Kidney epithelial cell (primary cell): ENCODE measurements at places on chromosomes 2 and 18.

GRCh38 chr2:24577481-24577880 lies 86.4 kb downstream of the NCOA1 start:
- DNase-seq, result no peak

- no peak for DNase-seq
Observed at GRCh38 chr2:158777077-158777476, 18.0 kb upstream of the DAPL1 start.

- DNase-seq, result no peak
Observed at GRCh38 chr2:8590938-8591337, 90.9 kb upstream of the ID2 start.

DNA sequence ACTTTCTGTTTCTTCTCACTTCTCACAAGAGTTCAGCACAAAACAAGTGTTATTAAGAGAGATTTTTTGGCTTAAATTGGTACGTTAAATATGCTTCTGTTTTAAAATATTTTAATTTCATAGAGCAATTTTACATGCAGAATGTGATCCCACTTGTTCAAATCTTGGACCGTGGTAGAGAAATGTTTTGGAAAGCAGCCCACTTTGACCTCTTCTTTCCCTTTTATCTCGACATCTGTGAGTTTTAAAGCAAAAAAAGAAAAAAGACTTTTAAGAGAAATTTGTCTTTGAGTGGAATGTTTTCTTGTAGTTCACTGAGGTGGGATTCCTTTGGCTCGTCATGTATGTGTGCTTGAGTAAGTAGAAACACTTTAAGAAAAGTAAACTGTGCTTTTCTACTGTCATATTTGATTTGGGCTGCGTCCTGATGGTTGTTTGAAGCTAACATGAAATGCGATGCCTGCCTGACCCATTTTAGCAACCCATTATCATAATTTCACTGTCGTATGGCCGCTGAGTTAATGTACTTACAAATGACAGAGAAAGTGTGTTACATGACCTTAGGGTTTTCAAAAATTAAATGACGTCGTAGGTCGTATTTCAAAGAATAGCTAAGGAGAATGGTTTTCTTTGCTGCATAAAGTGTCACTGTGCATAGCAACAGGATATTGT lies 54.5 kb downstream of the TSHZ1 start:
- DNase-seq, result no peak

- no peak for DNase-seq
Observed at GRCh38 chr2:195782156-195782555, 125.1 kb downstream of the SLC39A10 start.

DNA sequence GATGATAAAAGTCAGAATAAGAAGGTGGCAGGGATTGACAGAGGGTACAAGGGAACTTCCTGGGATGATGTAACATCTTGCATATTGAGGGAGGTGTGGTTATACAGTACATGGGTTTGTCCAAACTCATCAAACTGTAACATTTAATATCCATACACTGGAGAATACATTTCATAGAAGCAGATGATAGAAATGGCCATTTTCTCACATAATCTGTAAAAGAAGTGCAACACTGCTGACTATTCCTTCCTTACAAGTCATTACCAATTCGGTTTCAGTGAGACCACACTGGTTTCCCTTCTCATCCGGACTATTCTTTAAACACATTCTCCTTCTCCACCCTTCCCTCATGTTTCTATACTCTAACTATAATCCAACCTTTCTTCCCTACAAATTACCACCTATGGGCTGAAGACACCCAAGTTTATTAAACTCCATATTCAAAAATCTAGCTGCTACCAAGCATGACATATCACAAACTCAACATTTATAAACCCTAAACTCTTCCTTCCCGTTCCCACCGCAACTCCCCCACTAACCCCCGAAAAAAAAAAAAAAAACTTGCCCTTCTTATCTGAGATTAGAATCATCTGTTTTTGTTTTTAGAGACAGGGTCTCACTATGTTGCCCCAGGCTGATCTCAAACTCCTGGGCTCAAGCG lies 1.6 kb downstream of the COX7A2L start:
- DNase-seq, result no peak

DNA sequence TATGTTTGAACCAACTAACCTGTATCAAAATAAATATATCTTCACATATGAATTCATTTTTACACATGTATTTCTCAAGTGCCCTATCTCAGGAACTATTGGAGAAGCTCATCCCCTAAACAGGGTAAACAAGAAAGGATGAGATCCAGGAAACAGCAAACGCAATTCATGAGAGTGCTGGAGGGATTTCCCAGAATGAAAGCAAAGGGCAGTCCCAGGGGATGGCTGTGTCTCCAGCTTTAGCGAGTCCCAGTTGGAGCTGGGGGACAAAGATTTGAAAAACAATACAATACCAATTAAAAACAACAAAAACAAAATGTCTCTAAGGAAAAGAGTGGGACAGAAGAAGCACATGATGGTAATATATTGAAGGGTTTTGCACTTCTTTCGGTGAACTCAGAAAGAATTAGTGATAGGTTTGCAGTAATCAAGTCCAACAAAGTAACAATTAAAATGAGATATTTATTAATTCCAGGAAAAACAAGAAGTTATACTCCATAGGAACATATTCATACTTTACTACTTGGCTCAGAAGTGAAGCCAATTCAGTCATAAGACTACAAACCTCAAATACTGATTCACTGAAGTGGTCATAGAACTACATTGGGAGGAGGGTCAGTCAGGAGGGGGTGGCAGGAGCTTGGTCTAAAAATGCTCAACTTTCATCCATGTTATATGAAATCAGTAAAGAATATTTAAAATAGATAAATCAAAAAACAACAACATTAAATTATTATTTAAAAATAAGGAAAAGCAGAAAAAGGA lies 73.1 kb upstream of the PDE1A start:
- DNase-seq, result no peak

DNA sequence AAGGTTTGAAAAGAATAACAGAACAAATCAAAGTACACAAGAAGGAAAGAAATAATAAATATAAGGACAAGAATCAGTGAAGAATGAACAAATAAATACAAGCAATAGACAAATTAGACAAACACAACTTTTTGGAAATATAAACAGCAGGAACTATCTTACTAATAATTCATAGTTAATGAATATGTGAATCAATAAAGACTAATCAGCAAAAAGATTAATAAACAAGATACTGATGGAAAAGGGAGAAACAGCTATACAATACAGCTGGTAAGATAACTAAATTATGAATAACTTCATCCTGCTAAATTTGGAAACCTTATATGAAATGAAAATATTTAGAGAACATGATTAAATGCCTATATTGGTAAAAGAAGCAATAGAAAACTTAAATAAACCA lies 193.6 kb upstream of the SPRED2 start:
- no peak for DNase-seq

- DNase-seq, result no peak
Observed at GRCh38 chr18:22286585-22286984, 117.2 kb downstream of the GATA6 start.

DNA sequence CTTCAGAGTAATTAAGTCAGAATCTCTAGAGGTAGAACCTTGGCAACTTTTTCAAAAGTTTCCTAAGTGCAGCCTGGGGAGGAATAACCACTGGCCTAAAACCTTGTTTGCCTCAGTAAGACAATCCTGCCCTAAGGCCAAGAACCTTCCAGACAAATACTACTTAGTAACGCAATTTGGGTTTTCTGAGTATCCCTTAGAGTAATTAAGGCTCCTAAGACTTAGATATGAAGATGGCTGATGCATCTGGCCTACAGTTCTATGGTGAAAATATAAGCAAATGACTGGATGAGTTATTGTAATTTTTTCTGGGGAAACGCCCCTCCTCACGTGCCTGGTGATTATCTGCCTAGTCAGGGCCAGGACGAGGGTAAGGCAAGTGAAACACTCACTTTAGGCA lies 95.7 kb upstream of the DLX2 start:
- DNase-seq, result no peak

DNA sequence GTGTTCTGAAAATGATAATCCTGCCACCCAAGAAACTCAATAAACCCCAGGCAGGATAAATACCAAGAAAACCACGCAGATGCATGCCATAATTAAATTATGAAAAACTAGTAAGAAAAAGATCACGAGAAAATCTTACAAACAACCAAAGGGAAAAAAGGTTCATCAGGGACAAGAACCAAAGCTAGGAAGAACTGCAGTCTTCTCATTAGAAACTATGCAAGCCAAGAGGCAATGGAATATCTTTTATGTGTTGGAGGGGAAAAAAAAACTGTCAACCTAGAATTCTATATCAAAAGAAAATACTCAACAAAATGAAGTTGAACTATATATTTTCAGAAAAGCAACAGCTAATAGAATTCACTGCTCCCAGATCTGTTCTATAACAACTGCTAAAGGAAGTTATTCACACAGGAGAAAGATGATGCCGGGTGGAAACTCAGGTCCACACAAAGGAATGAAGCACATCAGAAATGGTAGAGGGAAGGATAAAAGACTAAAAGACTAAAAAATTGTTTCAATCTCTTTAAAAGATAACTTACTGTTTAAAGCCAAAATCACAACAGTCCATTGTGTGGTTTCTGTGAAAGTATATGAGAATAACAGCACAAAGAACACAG lies 55.0 kb downstream of the NDUFA10 start:
- no peak for DNase-seq

DNA sequence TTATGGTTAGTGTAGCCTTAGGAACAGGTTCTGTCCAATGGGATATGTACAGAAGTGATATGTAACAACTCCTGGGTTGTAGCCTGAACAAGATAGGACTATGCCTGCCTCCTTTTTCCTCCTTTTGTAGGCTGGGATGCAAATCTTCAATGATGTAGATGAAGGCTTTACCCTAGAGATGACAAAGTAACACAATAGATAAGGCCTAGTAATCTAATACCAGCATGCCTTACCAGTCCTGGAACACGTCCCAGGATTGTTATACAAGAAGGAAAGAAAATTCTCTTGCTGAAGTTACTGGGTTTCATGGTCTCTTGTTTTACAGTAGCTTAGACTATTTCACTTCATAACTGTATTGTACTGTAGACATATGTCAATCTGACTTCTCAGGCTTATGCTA lies 192.1 kb downstream of the OTX1 start:
- DNase-seq, result no peak

- no peak for DNase-seq
Observed at GRCh38 chr2:72924353-72925240, 7.3 kb downstream of the EMX1 start.
